ENCODE measurements at places on chromosomes 12 and 14.

DNA sequence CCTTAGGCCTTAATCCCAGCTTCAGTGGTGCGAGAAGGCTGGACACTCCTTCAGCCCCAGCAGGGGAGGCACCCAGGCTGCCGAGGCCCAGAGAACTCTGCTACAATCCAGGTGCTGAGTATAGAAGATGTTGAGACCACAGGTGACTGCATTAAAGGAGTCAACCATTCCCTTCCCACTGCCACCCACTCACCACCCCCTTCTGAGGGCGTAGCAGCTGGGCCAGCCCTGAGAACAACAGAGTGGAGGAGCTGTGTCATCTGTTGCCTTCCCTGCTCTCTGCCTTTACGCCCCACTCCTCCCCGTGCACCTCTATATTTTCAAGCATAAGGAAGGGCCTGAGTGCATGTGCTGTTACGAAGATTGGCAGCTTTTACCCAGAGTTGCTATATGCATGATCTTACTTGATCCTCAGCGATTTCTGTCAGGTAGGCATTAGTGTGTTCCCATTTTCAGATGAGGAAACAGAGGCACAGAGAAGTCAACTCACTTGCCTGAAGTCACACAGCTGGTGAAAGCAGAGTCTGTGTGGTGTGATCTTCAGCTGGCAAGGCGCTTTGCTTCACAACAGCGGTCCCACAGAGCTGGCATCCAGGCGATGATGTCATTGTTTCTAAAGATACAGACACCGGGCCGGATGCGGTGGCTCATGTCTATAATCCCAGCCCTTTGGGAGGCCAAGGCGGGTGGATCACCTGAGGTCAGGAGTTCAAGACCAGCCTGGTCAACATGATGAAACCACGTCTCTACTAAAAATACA is 46.7 kb downstream of the RIN3 start:
- DNase-seq = no peak

- DNase-seq = no peak
These were observed 145.4 kb downstream of the RPAP3 start for GRCh38 chr12:47560415-47560814.

- no peak for DNase-seq
These were observed 152.7 kb downstream of the SRGAP1 start for GRCh38 chr12:63997198-63997597.

DNA sequence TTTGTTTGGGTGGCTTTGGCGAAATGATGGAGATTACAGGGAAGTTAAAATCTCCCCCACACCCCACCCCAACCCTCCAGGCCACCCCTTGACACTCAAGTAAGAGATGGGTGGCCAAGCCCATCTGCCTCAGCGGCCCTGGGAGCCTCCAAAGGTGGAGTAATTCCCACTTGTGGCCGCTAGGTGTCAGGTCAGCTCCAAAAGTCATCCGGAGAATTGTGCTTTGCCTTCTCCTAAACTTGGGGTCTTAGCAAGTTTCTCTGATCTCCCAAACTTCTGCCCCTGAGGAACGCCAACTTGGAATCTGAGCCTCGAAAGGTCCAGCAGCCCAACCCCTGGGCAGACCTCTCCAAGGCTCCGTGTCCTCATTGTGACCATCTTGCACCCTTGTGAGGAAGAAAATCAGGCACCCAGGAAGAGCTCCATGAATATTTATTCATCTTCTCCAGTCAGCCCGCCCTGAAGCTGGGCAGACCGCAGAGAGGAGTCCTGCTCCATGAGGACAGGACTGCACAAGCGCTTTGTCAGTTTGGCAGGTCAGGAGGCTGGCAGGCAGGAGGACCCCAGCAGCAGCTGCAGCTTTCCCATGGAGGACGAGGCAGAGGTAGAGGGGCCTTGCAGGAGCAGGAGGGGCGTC is 46.7 kb downstream of the LRRC74A start:
- peak; percentile 46 for DNase-seq
